ENCODE measurements at places on chromosomes 2 and 18.

GRCh38 chr2:12915787-12916186 is 199.1 kb downstream of the TRIB2 start:
- DNase-seq: no peak

DNA sequence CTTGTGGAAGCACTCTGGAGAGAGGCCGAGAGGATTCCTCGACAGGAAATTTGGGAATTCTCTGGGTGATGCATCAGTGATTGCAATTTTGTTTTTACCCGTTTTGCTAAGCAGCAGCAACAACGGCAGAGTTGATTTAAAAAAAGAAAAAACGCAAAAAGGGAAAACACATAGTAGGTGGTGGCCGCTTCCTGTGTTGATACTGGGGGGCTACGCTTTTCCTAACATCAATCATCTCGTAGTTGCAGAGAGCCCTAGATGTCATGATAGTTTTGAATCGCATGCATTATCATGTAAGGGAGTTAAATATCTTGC is 271 bp upstream of the RBM43 start:
- DNase-seq: no peak

GRCh38 chr2:133012847-133013734 is 343.1 kb upstream of the LYPD1 start:
- DNase-seq: no peak

- no peak for DNase-seq
These were observed 237.5 kb downstream of the SRBD1 start for GRCh38 chr2:45373534-45373933.

GRCh38 chr2:188678882-188679281 is 295.3 kb upstream of the COL3A1 start:
- DNase-seq: no peak

GRCh38 chr2:171420728-171421563 is 12.8 kb downstream of the METTL8 start:
- DNase-seq: no peak

DNA sequence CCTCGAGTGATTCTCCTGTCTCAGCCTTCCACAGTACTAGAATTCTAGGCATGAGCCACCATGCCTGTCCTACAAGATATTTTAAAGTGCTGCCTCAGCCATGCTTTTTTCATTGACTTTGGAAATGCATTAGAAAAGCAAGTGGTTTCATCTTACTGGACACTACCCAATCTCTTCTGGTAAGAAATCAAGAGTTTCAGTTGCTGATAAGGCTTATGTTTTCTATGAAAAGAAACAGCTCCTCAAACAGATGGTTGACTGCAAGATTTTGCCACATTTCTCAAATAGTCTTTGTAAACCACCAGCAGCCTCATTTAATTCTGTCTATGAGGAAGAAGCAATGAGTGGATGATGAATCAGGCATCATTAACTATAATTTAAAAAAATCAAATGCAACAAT is 264.5 kb upstream of the LRP1B start:
- DNase-seq: no peak
